Activated effector memory CD4-positive, alpha-beta T cell treated with Interleukin-2 at 50 U/mL for 16 hours (primary cell): ENCODE measurements at places on chromosomes 3 and 15.
A peak's percentile ranks its signal among the peaks of the same experiment; 100 is the strongest.

DNA sequence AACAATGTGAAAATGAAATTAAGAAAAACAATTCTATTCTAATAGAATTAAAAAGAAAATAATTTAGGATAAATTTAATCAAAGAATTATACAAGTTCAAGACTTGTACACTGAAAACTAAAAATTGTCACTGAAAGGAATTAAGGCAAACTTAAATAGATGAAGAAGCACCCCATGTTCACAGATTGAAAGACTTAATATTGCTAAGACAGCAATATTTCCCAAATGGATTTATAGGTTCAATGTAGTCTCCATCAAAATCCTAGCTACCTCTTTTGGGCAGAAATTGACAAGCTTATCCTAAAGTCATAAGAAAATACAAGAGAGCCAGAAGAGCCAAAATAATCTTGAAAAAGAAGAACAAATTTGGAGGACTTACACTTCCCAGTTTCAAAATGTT is 53.5 kb upstream of the UBE3A start:
- DNase-seq = no peak

GRCh38 chr3:71554649-71555048 is 28.9 kb downstream of the FOXP1 start:
- DNase-seq = no peak

- no peak for DNase-seq
These were observed 103.5 kb upstream of the SLC7A14 start for GRCh38 chr3:170689296-170689829.

DNA sequence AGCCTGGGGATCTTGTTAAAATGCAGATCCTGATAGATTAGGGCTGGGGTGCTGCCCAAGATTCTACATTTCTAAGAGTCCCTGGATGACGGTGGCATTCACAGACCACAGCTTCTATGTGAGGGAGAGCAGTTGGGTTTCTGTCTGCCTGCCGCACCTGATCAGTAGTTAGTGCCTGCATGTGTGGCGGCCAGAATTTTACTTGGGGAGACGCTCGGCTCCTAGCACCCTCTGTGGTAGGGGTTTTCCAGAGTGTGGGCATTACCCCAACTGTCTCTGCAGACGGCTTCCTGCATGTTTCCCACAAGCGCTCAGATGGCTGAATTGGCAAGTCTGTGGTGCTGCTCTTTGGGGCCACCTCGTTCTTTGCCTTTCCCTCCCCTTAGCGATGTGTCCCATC is 8.3 kb downstream of the GHRL start:
- DNase-seq = peak; percentile 19

- peak; percentile 44 for DNase-seq
These were observed 857 bp downstream of the AEN start for GRCh38 chr15:88621789-88622604.

GRCh38 chr3:76958274-76958673 is 81.6 kb upstream of the ROBO2 start:
- no peak for DNase-seq

GRCh38 chr3:137796993-137797392 is 32.9 kb downstream of the SOX14 start:
- no peak for DNase-seq

DNA sequence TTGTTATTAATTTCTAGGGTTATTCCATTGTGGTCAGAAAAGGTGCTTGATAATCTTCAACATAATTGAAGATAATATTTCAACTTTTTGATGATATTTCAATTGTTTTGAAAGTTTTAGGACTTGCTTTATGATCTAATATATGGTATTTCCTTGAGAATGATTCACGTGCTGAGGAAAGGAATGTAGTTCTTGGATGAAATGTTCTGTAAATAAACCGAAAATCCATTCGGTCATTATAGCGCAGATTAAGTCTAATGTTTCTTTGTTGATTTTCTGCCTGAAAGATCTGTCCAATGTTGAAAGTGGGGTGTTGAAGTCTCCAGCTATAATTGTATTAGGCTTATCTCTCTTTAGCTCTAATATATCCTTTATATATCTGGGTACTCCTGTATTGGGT is 617.5 kb upstream of the NECTIN3 start:
- no peak for DNase-seq

DNA sequence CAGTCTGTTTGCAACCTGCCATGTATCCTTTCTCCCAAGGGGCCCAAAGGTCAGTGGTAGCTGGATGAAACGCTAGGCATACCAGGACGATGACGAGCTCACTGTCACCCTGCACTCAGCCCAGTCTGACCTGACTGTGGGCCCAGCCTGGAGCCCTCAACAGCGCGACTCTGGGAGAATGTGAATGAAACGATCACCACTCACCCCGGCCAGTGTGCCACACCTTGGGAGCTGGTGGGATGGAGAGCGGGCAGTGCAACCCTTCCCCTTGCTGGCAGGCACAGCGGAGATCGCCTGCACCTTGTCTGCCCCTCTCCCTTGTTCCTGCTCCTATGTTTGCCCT is 27.2 kb downstream of the SRPRB start:
- no peak for DNase-seq

DNA sequence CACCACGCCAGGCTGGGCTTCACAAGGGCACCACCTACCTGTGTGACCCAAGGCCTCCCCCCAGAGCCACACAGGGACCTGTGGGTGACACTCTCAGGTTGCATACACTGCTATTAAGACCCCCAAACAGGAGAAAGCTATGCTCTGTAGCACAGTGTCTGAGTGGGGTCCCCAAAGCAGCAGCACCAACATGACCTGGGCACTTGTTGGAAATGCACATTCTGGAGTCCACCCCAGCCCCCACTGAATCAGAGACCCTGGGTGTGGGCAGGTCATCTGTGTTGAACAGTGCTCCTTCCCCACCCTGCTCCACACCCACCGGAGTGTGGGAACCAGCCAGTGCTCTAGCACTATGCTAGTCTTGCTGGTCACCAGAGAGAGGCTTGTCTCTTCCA is 76.1 kb downstream of the ADAMTS17 start:
- DNase-seq = no peak

DNA sequence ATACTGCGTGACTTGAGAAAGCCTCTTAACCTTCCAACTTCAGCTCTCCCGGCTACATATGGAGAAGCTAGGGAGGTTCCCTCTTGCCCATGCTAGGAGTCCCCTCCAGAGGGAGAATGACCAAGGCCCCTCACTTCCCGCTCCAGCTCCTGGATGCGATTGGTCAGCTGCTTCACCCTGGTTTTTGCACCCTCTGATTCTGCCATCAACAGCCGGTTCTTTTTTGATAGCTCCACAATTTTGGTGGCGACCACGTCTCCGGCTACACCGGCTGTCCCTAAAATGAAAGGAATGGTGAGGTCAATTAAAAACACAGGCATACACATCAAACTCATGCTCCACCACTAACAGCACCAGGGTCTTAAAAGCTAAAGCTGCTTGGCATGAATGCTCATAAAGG is 20.6 kb downstream of the CCDC13 start:
- DNase-seq = no peak

GRCh38 chr15:69225355-69226022 is 65.1 kb downstream of the GLCE start:
- no peak for DNase-seq

DNA sequence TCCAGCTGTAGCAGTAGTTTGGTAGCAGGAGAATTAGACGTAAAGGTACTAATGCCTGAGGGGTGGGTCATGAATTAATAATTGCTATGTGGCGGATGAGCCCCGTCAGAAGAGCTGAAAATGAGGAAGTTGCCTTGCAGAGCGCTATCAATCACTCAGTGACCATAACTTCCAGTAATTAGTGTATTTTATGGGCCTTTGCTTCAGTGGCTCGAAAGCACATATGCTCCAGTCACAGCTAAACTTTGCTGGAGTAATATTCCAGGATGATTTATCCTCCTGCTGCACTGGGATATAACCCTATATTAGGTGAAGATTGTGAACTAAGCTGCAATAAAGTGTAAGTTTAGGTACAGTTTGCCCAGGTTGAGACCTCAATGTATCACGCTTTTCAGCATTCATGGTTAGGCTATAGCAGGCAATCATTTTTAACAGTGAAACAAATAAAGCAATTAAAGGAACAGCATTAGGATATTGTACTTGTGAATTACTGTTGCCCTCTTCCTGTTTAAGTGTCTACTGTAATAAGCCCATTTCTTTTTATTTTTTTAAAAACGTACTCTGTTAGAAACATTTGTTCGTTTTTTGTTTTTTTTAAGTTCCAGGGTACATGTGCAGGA is 104.6 kb upstream of the SKOR1 start:
- DNase-seq = no peak

- no peak for DNase-seq
These were observed 396.0 kb upstream of the THBS1 start for GRCh38 chr15:39184701-39185390.

DNA sequence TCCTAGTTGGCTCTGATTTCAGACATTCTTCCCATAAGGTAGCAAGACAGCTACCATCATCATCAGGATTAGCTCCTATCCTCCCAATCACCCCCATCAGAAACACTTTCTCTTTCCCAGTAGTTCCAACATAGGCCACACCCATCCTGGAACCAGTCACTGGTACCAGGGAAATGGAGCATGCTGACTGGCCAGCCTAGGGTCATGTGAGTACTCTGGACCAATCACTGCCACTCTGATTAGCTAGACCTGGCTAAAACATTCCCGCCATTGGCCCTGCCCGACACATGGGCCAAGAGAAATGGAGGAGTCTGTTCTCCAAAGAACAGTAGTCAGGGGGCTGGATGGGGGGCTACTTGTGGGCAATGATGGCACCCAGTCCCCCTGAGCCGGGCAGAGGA is 12.4 kb downstream of the EFCC1 start:
- DNase-seq = no peak

DNA sequence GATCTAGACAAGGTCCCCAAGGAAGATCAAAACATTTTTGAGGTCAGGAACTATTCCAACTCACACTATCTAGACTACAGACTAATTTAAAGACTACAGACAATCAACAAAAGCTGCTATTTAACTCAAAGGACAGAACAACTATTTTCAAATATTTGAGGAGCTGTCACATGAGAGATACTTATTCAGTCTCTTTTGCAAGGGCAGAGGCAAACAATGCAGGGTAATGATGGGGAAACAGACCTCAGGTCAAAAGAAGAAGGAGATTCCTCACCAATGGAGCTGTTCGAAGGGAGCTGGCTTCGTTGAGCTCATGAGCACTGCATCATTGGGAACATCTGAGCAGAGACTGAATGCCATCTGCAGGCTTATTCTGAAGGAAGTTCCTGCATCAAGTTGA is 231.9 kb downstream of the DTWD1 start:
- DNase-seq = no peak

DNA sequence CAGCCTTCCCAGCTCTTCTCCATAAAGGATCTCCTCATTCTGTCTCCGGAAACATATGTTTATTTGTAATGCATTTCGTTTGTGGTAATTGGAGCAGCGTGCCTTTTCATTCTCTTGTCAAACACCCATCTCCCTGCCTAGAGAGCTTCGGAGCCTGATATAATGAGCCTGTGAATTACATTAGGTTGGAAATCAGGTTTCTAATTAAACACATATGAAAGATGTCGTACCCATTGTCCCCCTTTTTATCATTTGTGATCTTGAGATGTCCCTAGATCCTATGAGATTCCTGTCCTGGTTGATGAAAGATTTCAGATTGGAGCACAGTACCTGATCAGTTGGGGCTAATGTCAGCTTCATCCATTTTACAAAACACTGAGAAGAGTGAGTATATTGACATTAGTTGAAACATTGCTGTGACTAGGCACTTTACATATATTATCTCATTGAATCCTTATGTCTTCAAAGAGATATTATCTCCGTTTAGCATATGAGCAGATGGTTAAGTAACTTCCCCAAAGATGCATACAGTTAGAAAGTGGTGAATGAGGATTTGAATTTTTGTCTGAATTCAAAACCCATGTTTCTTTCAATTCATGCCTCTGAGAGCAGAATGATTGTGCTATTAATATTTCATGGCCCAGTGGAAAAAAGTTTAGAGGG is 23.1 kb downstream of the SYN2 start:
- no peak for DNase-seq

DNA sequence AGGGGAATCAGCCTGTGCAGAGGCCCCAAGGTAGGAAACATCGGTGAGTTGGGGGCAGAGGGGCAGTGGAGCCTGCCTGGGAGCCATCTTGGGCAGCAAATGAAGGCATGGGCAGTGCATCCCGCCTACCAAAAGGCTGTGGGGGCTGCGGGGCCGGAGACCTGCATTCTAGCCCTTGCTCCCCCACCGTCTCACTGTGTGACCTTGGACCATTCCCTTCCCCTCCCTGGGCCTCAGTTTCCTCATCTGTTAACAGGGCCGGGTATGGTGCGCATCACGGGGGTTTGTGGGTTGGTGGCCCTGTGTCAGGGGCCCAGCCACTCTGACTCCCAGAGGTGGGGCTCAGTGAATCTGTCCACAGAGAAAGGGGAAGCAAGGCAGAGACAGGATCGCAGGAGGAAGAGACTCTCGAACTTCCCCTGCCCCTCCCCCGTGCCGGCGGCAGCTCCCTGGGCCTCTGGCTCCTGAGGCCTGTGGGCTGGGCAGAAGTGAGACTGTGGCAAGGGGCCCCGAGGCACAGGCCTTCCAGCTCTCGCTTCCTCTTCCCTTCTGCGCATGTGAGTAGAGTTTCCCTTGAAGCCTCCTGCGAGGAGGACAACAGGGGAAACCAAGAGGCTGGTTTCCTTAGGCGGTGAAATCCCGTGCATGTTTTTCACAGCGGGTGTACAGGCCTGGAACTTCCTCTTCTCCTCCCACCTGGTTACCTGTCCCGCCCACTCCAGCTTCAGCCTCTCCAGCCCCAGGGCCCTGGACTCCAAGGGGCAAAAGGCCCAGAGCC is 42.9 kb downstream of the IDH2 start:
- DNase-seq = peak; percentile 57

- no peak for DNase-seq
These were observed 7.1 kb downstream of the RMDN3 start for GRCh38 chr15:40747685-40748631.

DNA sequence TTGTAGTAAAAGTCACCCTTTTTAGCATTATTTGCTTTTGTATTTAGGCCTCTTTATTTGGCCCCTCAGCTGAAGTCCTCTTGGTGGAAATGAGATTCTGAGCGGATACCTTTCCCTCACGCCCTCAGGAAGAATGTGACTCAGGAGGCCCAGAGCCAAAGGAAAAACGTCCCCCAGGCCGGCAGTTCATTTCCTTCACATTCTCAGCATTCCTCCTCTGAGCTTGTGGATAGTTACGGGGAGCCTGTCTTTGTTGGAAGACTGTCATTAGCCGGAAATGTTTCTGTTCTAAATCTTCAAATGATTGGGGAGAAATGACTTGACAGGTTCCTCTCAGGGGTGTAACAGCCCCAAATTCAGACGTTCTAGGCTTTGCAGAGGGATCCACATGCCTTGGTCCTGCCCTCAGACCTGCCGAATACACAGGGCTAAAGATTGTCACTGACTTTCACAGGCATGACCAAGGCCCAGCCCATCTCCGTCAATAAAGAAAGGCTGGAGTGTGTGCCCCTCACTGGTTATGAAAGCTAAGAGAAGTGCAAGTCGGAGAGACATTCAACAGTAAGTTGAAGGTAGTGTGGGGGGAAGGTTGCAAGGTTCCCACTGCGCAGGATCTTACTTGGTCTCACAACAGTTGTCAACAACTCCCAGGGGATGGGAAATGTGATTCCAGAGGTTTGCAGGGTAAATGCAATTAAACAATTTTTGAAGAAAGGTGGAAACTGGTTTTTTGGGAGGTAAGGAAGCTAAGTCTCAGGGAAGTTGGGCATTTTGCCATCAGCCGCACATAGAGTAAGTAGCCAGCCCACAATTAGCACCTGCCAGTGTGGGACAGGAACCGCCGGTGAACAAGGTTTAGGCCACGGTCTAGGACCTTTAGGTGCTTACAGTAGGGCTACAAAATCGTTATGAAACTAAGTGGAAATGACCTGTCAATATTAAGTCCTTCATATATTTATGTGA is 39.7 kb upstream of the MYZAP start:
- DNase-seq = no peak
